Mucosa of descending colon (tissue), 3 donors: ENCODE measurements at places on chromosomes 3 and 15. TPM values are rescaled to one million over a fixed set of nuclear protein-coding genes. Genes with fewer than 3 reads are reported as not detected.

GRCh38 chr3:89966877-89967665, 859.6 kb downstream of the EPHA3 start:
- DNase-seq, result no peak

The ATP6V1A gene
- total RNA-seq, result 58.7 TPM

GRCh38 chr3:126180477-126181397, at the start of gene ALDH1L1:
TSS of gene ALDH1L1 (minus strand) at chr3:126180586. CDS start at chr3:126160979, 19,607 bp downstream.
- DNase-seq, result peak; percentile 68

The KLHL6 gene
- total RNA-seq, result 3.0 TPM

- DNase-seq, result no peak
Observed at GRCh38 chr3:154356009-154356408, 31.7 kb upstream of the DHX36 start.

The GPR149 gene
- total RNA-seq, result not detected

- no peak for DNase-seq
Observed at GRCh38 chr15:31499953-31500765, 173.5 kb downstream of the KLF13 start.

The TMEM207 gene
- not detected for total RNA-seq

GRCh38 chr15:101121511-101122090, 130.2 kb downstream of the CHSY1 start:
- DNase-seq, result peak; percentile 59

- no peak for DNase-seq
Observed at GRCh38 chr3:197336348-197336747, 37.9 kb upstream of the DLG1 start.

GRCh38 chr3:99681976-99682375, 43.6 kb downstream of the COL8A1 start:
- DNase-seq, result no peak

- DNase-seq, result no peak
Observed at GRCh38 chr3:156551746-156552145, 3.2 kb downstream of the SSR3 start.

- no peak for DNase-seq
Observed at GRCh38 chr3:126300761-126301481, 56.3 kb downstream of the KLF15 start.

DNA sequence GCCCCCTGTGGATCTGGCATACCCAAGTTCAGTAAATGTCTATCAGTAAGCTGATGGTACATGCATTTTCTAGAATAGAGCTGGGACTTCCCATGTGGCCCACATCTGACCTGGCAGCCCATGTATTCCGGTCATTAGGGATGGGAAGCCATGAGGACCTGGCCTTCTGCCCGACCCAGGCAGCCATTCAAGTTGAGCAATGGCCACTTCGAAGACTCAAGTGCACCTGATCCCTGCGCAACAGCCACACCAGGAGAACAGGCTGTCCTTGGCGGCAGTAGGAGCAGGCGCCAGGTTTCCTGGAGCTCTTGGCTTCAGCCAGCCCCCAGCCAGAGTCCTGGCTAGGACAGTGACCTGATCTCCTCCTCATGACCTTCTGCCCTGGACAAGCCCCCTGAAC, 14.6 kb downstream of the HEMK1 start:
- DNase-seq, result no peak

DNA sequence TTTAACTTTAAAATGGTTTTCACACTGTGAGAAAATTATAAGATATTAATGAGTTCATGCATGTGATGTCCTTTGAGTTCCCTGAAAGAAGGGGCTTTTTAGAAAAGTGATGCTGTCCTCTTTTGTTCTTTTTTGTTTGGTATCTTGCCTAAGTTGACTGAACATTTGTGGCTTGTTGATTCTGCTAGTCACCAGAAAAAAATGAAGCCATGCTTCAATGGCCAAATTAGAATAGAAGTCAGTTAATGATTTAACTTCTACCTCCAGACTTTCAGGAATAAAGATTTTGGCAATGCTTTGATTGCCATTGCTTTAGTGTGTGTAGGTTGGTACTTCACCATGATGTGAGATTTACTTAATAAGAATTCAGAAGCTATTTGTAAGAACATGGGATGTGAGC, 260.6 kb upstream of the NECTIN3 start:
- no peak for DNase-seq

DNA sequence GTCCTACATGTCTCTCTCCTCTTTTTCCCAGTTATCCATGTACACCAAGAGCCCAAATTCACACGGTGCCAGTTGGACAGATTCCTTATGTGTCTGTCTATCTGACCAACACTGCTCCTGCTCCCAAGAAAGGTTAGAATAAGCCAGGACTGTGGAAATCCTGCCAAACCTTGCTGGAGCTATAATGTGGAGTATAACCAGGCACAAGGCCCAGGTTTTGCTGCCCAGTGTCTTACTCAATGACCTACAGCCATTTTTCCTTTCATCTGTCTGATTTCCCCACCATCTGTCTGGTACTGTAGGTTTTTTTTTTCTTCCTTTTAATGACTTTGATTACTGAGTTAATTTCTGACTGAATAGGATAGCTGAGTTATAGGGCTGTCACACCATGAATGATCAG, 26.5 kb upstream of the MINDY4B start:
- DNase-seq, result no peak

The DAZL gene
- total RNA-seq, result not detected

The SKOR1 gene
- 0.34 TPM for total RNA-seq

DNA sequence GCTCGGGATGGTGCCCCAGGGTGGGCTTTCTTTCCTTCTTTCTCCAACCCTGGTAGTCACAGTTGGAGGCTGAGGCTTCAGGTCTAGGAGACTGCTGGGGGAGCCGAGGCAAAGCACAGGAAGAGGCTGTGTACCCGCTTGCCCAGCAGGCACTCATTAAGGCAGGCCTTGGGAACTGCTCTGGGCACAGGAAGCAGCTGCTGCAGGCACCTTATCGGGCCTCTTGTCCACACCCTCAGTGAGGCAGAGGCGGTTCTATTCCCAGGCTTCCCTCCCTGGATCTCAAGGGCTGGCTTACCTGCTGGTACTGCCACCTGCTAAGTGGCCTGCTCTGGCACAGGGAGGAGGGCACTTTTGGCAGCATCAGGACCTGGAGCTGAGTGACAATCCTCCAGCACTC, 15.8 kb upstream of the GRM2 start:
- no peak for DNase-seq

The KNL1 gene
- total RNA-seq, result 9.7 TPM

- no peak for DNase-seq
Observed at GRCh38 chr15:65795663-65796216, 3.6 kb upstream of the DENND4A start.

- DNase-seq, result no peak
Observed at GRCh38 chr3:58388550-58389091, 45.0 kb downstream of the PDHB start.

- peak; percentile 84 for DNase-seq
Observed at GRCh38 chr3:127544192-127544802, 46.2 kb downstream of the TPRA1 start.

The GNAT1 gene
- not detected for total RNA-seq

DNA sequence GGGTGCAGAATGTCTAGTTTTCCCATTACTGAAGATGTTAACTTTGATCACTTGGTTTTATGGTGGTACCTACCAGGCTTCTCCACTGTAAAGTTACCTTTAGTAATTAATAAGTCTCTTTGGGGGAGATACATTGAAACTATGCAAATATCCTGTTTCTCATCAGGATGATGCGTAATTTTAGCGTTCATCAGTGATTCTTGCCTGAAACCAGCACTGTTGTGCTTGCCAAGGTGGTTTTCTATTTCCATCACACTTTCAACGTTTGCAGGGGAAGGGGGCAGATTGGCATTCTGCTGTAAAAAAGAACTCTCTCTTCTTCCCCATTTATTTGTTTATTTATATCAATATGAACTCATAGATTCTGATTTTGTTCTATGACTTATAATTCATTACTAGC, 61.0 kb downstream of the SSR3 start:
- no peak for DNase-seq

The CASR gene
- 0.36 TPM for total RNA-seq

GRCh38 chr15:88661761-88662556, 23.1 kb downstream of the ISG20 start:
- DNase-seq, result no peak

- DNase-seq, result peak; percentile 13
Observed at GRCh38 chr3:131526801-131527347, 24.1 kb upstream of the MRPL3 start.

DNA sequence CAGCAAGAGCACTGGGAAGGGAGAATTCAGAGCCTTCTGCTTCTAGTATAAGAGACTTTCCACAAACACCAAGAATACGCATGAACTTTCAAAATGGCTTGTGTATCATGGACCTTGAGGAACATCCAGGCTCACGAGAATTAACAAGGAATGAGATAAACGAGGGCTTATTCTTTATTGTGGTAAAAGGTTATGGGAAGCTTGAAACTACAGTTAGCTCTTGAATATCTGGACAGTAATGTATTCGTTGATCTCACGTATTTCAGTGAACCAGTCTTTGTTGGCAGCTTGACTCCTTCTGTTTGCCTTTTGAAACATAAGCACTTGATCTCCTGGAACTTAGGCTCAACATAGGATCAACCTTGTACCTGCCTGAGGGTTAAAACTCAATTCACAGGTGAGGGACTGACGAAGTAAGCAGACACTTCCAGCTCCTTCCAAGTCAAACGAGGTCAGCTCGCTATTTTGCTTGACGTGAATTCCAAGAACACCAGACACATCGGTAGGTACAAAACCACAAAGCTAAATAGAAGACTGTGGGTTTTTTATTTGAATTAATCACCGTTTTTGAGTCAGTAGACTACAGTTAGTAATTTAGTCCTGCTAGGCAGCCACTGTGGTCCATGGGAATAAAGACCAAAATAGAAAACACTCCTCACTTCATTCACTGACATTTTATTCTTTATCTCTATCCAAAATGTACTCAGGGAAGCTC, 30.8 kb downstream of the GALNT15 start:
- DNase-seq, result no peak

DNA sequence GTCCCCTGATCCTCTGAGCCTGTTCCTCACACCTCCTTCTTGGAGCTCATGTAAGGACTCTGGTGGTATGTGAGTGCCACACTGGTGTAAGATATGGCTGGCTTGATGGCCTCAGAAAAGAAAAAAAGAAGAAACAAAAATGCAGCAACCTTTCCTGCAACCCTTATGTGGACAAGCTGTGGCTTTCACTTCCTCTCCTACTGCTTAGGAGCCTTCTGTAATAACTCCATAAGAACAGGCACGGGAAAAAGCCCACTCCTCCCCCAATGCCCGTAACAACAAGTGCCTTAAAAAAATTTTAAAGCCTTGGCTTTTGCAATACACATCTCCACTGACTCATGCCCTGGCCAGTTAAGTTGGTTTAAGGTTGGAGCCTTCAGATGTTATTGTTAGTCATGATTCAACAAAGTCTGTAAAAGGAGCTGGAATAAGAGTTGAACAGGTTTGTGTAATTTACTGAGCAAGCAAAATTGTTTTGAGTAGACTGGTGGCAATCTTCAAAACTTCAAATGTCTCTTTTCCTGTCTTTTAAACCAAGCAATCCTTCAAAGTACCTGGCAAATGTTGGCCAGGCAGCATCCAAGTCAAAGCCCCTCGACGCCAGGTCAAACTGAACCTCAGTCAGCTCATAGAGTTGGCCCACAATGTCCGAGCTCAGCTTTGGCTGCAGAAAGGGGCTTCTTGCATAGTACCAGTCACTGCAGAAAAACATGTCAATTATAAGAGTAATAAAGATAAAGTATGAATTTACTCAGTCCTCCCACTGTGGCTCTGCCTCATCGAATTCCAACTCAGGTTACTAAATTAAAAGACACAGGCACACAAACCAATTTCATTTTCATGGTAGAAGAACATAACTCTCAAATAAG, 22.9 kb downstream of the FYCO1 start:
- no peak for DNase-seq

GRCh38 chr3:135145581-135145980, 350.5 kb downstream of the EPHB1 start:
- DNase-seq, result no peak

The EIF3J gene
- total RNA-seq, result 46.0 TPM

DNA sequence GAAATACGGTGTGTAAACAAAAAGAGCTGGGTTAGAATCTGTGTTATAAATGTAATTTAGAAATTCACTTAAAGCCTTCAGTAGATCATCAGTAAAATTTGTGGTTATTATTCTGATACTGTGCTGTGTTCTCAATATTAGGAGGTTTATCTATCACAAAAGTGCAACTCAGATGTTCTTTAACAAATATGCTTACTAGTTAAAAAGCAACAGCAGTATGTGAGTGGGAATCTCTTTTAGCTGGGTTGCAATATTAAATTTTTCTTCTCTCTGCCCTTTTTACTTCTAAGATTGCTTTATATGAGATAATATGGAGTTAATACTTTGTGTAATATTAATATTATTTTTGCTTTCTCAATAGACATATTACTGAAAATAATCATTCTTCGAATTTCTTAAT, 53.4 kb downstream of the CHD2 start:
- DNase-seq, result no peak

DNA sequence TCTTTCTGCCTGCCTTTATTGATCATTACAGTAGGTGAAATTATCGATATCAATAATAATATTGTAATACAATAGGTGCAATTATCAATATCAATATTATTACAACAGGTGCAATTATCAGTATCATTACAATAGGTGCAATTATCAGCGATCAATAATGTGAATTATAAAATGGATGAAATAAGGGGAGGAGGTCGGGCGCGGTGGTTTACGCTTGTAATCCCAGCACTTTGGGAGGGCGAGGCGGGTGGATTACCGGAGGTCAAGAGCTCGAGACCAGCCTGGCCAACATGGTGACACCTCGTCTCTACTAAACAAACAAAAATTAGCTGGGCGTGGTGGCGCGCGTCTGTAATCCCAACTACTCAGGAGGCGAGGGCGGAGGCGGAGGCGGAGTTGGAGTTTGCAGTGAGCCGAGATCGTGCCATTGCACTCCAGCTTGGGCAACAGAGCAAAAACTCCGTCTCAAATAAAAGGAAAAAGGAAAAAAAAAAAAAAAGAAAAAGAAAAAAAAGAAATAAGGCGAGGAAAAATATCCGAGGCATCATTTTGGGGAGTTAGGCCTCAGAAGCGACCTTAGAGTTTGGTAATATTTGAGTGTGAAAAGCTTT, 611 bp upstream of the BNIP2 start:
- DNase-seq, result peak; percentile 95

GRCh38 chr3:149589332-149589731, 68.5 kb downstream of the WWTR1 start:
- no peak for DNase-seq

DNA sequence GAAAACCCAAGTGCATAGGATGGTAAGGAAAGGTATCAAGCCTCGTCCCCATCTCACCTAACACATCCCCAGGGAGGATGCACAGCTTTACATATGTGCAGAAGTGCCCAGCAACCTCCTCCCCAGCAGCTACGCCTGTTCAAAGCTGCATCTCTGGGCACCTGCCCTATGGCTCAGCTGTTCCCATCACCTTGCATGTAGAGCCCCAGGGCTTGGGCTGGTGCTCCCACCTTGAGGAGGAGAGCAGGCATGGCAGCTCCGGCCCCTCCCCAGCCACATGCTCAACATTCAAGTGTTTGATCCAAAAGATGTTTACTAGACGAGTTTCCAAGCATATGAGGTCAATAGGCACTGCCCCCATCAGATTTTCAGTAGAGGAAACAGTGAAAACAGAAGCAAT, 173.5 kb downstream of the ATP10A start:
- no peak for DNase-seq

- peak; percentile 65 for DNase-seq
Observed at GRCh38 chr3:66372681-66373350, 128.0 kb downstream of the LRIG1 start.
